ENCODE measurements at places on chromosomes 5 and 9.

DNA sequence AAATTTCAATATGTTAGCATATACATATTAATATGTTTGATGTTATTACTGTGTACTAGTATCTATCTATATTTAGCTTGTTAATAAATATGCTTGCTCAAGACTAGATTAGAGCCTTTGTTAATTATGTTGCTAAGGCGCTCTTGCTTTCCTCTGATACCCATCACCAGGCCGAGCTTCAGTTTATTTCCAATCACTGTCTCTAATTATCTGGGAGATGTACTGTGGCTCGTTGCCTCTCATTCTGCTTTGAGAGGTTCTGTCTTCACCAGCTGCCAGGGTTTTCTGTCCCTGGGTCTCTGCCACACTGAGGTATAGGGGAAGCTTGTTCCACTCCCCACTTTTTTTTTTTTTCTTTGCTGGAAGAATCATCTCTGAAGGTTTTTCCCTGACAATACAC is 21.0 kb upstream of the TAF11L2 start:
- DNase-seq = no peak

DNA sequence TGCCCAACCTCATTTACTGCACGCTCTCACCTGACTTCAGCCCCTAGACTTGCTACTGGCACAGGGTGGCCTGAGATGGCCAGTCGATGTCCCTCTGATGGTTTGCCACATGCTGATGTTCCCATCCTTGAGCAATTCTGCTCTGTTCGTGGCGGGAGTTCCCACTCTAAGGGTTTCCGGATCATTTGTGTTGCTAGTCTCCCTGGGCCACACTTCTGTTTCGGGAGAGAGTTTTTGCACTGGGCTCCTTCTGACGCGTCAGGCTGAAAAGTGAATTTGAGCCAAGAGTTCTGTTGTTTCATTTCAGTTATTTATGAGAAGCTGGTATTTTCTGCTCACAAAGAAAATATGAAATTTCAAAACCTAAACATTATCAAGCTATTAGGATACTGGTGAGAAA is 597.7 kb downstream of the BNC2 start:
- no peak for DNase-seq

DNA sequence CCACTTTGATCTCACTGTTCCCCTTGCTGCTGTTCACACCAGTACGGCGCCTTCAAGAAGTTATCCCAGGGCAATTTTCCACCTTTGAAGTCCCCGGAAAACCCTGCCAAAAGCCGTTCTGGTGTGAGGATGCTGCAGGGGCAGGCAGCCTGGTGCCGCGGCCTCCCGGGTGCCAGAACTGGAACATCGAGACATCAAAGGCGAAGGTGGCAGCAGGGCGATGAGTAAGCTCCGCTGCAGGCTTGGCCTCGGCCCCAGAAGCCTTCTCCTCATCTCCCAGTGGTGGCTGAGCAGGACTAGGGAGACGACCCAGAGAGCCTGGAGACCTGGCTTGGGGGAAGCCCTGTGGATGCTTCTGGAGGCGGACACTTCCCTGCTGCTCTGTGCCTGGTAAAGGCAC is 115.3 kb upstream of the MSX2 start:
- no peak for DNase-seq

DNA sequence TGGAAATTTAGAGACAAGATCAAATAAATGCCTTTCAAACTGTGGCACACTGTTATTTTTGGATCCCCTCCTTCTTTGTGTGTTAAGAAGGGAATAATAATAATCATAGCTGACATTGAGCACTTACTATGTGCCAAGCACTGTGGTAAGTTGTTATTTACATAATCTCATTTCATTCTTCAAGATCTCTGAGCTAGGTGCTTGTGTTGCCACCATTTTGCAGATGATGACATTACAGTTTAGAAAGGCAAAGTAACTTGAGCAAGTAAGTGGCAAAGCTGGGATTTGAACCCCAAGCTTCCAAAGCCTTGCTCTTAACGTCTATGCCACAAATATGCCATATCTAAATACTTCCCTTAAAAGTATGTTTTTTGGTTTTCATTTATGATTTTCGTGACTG is 121.8 kb upstream of the TMEM161B start:
- DNase-seq = no peak

- DNase-seq = peak; percentile 23
Measured at GRCh38 chr5:62606878-62607277, 28.3 kb downstream of the LRRC70 start.

DNA sequence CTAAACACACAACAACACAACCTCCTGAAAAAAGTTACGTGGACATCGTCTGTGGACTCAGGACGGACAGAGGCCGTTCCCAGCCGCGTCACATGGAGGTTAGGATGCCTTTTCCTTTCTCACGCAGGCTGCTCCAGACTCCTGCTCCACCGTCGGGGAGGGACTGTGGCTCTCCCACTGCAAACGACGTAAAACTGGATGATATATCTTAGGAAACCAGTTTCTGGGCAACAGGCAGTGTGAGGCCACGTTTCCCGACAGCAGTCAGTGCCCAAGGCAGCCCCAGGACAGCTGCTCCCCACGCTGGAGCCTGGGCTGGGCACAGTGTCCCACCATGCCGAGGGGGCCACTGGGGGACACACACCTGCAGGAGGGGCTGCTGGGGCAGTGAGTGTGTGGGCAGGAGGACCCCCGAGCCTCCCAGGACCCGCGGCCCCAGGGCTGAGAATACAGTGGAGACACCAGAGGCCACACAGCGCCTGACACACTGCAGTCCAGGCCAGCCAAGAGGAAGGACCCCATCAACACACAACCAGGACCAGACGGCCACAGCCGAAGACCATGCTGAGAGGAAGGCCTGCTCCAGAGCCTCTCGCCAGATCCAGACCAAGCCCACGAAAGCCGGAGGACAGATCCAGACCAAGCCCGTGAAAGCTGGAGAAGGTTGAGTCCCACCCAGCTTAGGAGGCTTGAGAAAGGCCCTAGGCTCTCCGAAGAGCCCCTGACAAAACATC is 26.2 kb downstream of the EXD3 start:
- DNase-seq = no peak

DNA sequence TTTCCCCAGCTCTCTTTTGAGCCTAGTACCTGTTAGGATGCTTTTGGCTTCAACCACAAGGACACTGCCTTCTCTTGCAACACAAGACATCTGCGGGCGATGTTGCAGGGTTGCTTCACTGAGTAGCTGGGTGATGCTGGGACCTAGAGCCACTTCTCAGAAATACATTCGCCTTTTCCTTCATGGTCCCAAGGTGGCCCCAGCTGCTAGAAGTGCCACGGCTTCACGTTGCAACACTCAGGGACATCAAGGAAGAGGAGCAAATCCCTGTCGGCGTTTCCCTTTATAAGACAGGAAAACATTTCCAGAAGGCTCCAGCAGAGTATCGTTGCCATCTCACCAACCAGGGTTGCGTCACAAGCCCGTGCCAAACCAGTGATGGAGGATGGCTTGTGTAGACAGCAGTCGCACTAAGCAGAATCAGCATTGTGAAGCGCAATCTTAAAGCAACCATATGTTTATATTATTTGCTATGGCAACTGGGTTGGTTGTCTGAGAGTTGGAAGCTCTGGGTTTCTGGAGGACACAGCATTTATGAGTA is 62.7 kb downstream of the ANKRD33B start:
- no peak for DNase-seq

GRCh38 chr5:170821257-170821800 is 37.8 kb downstream of the GABRP start:
- DNase-seq = no peak

DNA sequence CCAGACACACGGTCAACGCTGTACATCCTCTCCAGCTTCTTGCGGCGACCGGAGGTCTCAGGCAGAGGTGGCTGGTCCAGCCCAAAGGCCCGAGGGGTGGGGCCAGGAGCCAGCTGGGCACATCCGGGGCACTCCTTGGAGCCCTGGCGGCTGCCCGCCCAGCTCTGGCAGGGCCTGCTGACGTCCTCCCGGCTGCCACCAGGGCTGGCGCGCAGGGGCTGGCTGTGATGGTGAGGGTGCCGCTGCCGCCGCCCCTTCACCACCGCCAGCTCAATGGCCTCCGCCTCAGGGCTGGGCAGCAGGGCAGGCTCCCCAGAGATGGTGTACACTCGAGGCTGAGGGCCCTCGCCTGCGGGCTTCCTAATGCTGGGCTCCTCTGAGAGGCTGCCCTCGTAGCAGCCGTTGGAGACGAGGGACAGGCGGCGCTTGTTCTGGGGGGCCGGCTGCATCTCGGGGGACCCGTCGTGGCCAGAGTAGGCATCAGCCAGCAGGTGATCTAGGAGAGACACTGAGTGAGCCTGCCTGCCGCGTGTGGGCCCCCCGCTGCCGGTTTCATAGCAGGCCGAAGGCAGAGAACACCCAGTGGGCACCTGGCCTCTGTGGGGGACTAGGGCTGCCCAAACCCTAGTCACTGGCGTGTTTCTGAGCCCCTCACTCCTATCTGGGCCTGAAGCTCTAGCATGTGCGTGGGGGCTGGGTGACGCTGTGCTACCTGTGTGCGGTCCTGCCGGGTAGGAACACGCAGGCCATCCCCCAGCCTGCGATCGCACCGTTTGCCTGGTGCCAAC is 1.5 kb downstream of the NSMF start:
- no peak for DNase-seq

GRCh38 chr5:156391139-156391538 is 64.2 kb downstream of the SGCD start:
- peak; percentile 88 for DNase-seq
